ENCODE measurements at places on chromosomes 3 and 15.

GRCh38 chr3:42843713-42844411, 31.8 kb downstream of the CYP8B1 start:
- DNase-seq = no peak

GRCh38 chr3:139836698-139837464, 98.1 kb upstream of the CLSTN2 start:
- DNase-seq = no peak

- DNase-seq = no peak
These were observed 10.4 kb downstream of the TNK2 start for GRCh38 chr3:195897853-195898415.

DNA sequence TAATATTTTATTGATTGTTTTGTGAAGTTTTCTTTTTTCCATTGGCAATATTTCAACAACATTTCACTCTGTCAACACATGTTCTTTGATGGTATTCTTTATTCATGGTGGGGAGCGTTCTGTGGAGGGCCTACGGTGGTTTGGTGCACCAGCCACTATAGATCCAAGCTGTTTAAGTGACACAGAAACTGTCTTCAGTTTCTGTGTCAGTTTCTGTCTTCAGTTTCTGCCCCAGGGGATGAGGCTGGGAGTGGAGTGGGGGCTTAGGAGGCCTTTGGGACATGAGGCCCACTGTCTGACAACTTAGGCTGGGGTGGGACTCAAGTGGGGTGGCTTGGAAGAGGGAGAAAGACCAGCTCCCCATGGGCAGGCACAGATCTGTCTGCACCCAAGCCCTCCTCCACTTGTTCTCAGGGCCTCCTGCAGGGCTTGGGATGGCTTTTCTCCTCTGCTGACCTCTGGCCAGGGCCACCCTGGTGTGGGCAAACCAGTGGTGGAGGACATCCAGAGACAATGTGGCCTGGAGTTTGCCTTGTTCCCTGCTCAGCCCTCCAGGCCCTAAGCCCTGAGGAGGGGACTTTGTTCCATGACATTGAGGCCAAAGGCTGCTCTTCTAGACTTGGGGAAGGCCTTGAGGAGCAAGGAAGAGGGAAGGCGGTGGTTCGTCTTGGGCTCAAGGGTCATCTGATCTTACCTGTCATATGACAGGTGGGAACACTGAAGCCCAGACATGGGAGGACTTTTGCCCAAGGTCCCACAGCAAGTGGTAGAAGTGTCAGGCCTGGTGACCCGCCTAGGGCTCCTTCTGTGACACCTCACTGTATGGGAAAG, 60.3 kb upstream of the SMAD6 start:
- DNase-seq = no peak

DNA sequence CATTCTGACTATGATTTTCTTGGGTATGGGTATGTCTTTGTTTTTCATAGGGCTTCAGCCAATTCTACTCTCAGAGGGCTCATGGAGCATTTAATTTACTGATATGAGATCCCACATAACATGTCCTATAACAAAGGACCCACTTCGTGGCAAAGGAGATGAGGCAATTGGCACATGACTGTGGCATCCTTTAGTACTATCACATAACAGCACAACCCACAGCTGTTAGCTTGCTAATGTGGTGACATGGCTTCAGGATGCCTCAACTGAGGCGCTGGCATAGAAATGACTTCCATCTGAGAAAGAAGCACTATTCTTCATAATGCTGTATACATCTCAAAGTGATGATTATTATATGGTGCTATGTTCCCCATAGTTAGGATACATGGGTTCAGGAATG, 48.1 kb upstream of the RFX7 start:
- DNase-seq = no peak

GRCh38 chr3:72658466-72659100, 189.7 kb downstream of the SHQ1 start:
- no peak for DNase-seq

DNA sequence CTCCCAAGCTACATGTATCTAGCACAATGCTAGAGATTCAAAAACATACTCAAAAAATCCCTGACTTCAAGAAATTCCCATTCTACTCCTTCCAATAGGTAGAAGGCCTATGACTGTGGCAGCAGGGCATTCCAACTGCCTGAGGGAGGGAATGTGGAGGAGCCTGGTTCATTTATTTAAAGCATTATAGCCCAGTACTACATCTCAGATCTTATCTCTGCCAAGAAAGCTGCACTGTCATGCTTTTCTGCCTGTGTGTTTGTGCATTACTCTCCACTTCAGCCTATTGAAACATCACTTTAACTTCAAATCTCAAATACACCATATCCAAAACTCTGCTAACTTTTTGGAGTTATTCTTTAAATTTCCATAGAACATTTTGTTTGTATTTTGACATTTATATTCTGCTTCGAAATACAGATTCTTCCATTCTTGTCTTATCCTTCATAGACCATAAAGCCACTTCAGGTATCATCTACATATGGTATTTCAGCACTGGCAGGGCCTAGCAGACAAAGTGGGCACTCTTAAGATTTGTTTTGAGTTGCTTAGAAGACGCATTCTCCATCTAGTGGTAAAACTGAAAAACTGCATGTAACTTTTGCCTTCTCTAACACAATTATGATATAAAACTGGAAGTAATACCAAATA, 59.1 kb upstream of the NEDD4 start:
- DNase-seq = peak; percentile 76

DNA sequence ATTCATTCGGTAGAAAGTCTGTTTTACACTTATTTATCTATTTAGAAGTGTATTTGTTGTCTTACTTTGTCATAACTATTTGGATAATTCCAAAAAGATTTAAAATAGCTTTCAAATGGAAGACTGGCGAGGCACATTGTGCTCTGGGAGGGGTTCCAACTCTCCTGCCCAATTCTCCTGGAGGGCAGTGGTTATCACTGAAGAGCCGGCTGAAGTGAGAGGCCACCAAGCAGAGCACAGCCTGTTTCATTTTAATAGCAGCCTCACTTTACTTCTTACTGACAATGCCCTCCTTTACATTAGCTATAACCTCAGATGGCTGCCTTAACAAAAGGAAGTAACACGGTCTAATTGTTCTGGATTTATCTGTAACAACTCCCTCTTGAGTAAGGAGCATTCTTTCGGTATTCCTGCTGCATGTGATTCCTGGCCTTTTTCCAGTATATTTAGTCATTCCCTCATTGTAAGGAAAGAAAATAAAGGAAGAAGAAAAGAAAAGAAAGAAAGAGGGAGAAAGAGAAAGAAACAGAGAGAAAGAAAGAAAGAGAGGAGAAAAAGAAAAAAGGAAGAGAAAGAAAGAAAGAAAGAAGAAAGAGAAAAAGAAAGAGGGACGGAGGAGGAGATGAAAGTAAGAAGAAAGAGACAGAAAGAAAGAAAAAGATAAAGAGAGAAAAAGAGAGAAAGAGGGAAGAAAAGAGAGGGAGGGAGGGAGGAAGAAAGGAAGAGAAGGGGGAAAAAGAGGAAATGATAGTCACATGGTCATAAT, 339.8 kb upstream of the WNT5A start:
- DNase-seq = peak; percentile 46

GRCh38 chr15:89406218-89406939, 71.8 kb upstream of the POLG start:
- no peak for DNase-seq

GRCh38 chr3:194906229-194906629, 220.5 kb downstream of the FAM43A start:
- peak; percentile 64 for DNase-seq

DNA sequence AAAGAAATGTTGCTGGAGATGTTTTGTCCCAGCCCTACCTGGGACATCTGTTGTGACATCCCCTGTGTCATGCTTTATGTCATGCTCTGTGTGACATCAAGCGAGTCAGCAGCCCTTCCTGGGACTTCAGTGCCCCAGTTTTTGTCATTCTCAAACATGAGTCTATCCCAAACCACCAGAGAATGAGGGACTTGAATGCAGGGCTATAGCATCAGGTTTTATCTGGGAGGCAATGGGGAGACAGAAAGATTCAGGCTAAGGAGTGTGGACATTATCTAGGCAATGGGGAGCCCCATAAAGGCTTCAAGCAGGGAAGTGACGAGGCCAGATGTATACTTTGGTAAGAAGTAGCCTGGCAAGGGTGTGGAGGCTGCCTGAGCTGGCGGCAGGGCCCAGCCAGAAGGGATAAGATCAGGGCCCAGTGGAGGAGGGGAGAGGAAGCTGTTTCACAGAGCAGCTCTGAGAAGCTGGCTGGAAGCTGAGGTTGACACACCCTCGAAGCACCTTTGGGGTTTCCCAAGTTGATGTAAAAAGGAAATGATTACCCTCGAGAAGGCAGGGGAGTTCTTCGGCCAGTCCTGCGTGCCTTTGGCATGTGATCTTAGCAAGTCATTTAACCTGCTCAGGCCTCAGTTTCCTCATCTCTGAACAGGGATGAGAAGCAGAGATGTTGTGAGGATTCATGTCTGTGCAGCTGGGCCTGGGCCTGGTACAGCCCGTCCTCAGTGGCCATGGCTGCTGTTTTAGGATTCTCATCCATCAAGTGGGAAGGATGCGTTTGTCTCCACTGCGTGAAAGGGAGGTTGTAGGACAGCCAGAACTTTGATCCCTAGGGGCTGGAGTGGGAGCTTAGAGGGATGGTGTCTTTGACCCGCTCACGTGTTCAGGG, 34.3 kb downstream of the IRAK2 start:
- DNase-seq = peak; percentile 95

- DNase-seq = peak; percentile 51
These were observed 18.9 kb upstream of the TGM5 start for GRCh38 chr15:43285609-43286037.

- DNase-seq = no peak
These were observed 9.8 kb upstream of the RHCG start for GRCh38 chr15:89506026-89506686.

DNA sequence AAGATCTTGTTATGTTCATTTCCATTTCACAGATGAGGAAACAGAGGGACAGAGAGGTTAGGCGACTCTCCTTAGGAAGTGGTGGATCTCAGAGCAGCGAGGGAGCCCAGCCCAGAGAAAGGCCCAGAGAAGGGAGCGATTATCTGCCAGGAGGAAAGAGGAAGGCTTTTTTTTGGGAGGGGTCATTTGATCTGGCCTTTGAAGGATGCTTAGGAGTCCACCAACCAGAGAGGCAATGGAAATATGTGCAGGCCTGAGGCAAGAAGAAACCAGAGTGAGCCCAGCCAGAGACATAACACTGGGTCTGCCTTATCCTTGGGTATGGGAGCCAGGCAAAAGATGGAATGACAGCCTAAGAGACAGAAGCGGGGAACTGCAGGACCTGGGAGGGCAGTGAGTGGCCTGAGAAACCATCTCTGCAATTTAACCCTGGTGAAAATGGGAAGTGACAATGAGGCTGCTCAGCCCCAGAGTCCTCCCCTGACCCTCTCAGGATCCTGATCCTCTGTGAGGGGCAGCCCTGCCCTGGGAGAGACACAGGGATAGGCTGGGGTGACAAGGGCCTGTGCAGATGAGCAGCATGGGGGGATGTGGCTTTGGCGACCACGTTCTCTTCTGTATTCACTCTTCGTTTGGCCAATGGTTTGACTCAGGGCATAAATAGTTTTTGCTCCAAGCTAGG, 163.2 kb downstream of the WNT7A start:
- no peak for DNase-seq

- no peak for DNase-seq
These were observed 233.1 kb downstream of the ZIC4 start for GRCh38 chr3:147173257-147173656.

GRCh38 chr3:126858887-126859286, 124.0 kb upstream of the PLXNA1 start:
- DNase-seq = peak; percentile 97

DNA sequence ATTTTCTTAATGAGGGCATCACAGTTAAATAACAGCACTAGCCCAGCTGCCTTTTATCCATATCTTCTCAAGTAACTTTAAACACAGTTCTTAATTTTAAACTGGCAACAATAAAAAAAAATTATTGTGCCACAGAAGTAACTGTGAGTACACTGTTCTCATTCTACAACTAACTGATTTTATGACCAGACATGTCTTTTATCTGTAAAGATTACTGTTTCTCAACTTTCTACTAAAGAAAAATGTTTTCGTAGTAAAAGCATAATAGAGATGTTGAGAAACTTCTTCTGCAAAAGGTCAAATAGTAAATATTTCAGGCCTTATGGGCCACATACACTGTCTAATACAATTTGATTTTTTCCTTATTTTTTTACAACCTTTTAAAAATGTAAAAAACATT, 32.0 kb downstream of the PLOD2 start:
- no peak for DNase-seq

DNA sequence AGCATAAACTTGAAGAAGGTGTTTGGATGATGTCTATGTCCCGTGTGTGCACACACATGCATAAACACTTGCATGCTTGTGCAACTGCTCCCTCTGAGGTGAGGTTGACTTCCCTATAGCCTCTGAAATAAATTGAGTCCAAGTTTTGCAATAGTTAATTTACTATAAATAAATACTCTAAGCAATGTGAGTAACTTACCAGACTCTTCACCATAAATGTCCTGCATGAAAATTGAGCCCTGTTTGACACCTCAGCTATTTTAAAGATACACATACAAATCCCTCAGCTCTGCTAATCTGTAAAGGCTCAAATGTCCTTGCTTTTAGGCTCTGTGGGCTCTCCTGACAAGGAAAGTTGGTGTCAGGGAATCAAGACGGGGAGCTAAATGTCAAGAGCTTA, 37.1 kb downstream of the GJD2 start:
- no peak for DNase-seq

GRCh38 chr3:98213276-98213675, 46.8 kb downstream of the OR5H15 start:
- DNase-seq = no peak

DNA sequence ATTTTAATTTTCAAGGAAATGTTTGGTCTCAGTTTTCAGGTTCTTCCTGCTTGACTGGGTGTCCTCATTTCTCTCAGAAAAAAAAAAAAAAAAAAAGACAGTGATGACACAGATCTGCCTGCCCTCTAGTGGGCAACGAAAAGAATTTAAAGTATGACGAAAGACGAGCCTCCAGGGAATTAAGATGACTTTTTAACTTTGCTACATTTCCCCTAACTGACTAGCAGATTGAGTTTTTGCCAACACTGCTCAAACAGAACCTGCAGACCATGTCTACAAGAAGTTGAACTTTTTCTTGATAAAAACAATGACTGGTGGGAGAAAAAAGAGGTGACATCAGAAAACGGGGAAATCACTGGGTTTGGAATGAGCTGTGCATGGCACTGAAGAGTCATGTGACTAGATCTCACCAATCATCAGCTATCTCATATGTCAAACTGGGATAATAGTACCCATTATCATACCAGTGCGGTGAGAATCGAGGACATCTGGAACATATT, 40.8 kb downstream of the EOMES start:
- DNase-seq = peak; percentile 84

GRCh38 chr3:61134532-61134931, 116.7 kb downstream of the FHIT start:
- DNase-seq = no peak

DNA sequence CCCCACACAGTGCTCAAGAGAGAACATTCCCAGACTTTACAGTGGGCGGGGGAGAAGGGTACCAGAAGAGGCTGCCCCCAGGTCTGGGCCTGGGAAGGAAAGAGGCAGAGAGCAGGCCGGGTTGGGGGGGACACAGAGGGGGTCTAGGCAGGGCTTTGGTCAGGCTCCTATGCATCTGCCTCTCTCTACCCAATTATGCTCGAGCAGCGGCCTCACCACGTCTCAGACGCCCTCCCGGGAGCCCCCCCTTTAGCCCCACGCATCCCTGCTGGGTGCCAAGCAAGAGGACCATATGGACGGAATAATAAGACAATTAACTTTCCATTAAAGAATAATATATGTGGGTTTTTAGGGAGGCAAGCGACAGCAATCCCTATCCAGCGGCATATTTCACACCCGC, 32.8 kb downstream of the CACNA2D2 start:
- DNase-seq = no peak
